Upper lobe of left lung (tissue), 6 donors: ENCODE measurements at places on chromosomes 3 and 15. TPM values are rescaled to one million over a fixed set of nuclear protein-coding genes. Genes with fewer than 3 reads are reported as not detected.

- no peak for DNase-seq
Measured at GRCh38 chr3:126117212-126117611, 33.3 kb upstream of the SLC41A3 start.

Gene NR2E3
- total RNA-seq, result 2.4 TPM

DNA sequence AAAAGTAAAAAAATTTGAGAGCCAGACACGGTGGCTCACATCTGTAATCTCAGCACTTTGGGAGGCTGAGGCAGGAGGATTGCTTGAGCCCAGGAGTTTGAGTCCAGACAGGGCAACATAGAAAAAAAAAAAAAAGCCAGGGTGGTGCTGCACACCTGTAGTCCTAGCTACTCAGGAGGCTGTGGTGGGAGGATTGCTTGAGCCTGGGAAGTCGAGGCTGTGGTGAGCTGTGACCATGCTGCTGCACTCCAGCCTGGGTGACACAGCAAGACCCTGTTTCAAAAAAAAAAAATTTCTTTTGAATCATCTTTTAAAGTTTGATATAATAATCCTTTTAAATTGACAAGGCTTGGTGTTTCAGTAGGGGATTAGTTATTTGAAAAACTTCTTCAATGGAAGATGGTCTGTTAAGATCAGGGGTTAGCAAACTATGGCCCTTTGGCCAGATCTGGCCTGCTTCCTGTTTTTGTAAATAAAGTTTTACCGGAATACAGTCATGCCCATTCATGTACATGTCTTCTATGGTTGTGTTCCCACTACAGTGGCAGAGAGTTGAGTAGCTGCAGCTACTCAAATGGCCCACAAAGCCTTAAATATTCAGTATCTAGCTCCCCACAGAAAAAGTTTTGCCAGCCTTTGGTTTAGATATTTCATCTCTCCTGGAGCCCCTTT is 28.9 kb downstream of the CDAN1 start:
- no peak for DNase-seq

Gene ARGFX
- not detected for total RNA-seq

- no peak for DNase-seq
Measured at GRCh38 chr3:28502397-28502937, 153.8 kb upstream of the AZI2 start.

GRCh38 chr15:67089217-67090193 is 24.1 kb downstream of the SMAD3 start:
- DNase-seq, result no peak

GRCh38 chr3:70110066-70110465 is 110.5 kb downstream of the SAMMSON start:
- DNase-seq, result no peak

Gene CHDH
- total RNA-seq, result 12.3 TPM

Gene DUOX2
- 8.9 TPM for total RNA-seq

GRCh38 chr3:117399311-117400078 is 689.9 kb downstream of the TUSC7 start:
- no peak for DNase-seq

Gene MAP1A
- 9.8 TPM for total RNA-seq

- DNase-seq, result no peak
Measured at GRCh38 chr3:71488391-71488809, 95.1 kb downstream of the FOXP1 start.

- no peak for DNase-seq
Measured at GRCh38 chr3:56233742-56234141, 234.5 kb downstream of the ERC2 start.

DNA sequence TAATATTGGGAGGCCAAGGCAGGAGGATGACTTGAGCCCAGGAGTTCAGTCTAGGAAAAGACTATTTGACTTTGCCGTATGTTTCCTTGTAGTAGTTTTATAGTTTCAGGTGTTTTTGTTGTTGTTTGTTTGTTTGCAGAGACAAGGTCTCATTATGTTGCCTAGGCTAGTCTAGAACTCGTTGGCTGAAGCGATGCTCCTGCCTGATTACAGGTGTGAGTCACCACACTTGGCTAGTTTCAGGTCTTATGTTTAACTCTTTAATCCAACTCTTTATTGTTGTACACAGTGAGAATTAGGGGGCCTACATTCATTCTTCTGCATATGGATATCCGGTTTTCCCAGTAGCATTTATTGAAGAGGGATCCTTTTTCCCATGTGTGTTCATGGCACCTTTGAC is 32.0 kb downstream of the FAIM start:
- no peak for DNase-seq

- no peak for DNase-seq
Measured at GRCh38 chr15:82064824-82065223, 19.0 kb upstream of the MEX3B start.

DNA sequence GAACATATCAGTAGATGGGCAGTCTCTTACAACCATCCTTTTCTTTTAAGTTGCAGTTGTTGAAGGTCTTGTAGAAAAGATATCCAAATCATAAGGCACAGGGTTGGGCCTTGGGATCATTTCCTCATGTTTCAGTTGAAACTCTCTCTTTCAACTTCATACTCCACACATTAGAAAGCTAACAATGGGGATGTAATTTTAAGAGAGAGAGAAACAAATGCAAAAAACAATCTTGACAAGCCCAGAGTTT is 747.9 kb downstream of the ROBO1 start:
- no peak for DNase-seq

Gene LMAN1L
- total RNA-seq, result not detected

Gene CFAP100
- 0.09 TPM for total RNA-seq

Gene COL6A5
- total RNA-seq, result 3.1 TPM

Gene CD80
- 5.8 TPM for total RNA-seq

GRCh38 chr3:72273615-72274014 is 488.7 kb upstream of the PROK2 start:
- DNase-seq, result no peak

GRCh38 chr15:36358523-36358922 is 220.9 kb upstream of the CDIN1 start:
- DNase-seq, result no peak

- no peak for DNase-seq
Measured at GRCh38 chr3:60935709-60936108, 315.5 kb downstream of the FHIT start.

DNA sequence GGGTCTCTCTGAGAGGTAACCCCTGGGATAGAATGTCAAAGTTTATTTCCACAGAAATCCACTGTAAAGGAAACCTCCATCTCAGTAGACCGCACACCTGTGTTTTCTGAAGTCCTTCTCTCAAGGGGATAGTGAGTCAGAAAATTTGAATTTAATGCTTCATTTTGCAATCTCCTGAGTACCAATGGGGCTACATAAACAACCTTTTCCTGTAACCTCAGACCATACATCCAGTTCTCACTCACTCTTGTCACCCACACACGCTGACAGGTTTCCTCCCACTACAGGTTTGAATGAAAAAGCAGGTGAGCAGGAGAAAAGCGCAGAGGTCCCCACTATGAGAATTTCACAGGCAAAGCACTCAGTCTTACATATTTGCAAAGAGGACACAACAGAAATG is 165.3 kb upstream of the MCTP2 start:
- no peak for DNase-seq

GRCh38 chr3:99313485-99313884 is 324.9 kb upstream of the COL8A1 start:
- DNase-seq, result no peak

DNA sequence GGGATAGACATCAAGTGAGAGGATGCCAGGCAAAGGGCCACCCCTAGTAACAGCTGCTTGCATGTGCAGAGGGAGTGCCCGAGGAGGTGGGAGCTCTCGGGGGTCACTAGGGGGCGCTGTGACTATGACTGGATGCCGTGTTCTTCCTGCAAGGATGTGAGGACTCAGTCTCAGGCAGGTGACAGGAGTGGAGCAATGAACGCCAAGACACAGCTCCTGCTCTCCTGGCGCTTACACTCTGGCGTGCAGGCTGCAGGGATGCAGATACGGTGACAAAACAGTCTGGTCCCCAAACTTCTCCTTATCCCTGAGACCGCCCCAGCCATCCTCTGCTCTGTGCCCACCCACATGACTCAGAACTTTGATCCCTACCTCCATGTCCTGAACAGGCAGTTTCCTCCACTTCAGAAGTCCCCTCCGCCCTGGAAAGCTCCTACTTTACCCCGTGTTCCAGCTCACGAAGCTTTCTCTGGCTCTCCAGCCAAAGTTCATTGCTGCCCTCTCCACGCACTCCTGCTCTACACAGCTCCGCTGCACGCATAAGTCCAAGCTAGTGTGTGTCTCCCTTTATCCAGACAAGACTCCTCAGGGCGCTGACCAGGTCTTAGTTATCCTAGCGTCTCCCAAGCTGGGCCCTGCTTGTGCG is 14.7 kb downstream of the RHOV start:
- DNase-seq, result no peak

DNA sequence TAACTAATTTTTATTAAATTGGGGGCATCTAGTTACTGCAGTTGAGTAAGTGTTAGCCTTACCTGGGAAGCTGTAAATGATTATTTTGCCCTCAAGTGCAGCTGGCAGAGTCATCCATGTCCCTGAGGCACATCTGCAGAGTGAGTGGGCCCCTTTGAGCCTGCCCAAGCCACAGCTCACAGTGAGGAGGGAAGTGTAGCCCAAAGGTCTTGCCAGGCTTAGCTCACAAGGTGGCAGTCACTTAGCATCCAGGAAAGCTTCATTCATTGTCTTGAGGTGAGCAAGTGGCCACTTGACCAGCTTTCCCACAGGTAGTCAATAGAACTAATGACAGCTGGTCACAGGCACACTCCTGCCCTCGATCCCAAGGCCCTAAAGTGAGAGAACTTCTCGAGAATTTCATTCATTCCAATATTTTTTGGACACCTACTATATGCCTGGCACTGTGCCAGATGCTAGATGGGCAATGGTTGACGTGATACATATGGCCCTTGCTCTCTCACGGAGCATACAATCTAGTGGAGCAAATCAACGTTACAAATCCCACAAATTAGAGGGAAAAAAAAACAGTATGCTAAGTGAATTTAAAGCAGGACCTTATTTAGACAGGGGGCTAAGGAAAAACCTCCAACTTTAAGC is 163.3 kb upstream of the IL12A start:
- DNase-seq, result no peak

Gene THBS1
- 442 TPM for total RNA-seq

- DNase-seq, result peak; percentile 45
Measured at GRCh38 chr3:49248840-49249227, 28.2 kb downstream of the C3orf62 start.

DNA sequence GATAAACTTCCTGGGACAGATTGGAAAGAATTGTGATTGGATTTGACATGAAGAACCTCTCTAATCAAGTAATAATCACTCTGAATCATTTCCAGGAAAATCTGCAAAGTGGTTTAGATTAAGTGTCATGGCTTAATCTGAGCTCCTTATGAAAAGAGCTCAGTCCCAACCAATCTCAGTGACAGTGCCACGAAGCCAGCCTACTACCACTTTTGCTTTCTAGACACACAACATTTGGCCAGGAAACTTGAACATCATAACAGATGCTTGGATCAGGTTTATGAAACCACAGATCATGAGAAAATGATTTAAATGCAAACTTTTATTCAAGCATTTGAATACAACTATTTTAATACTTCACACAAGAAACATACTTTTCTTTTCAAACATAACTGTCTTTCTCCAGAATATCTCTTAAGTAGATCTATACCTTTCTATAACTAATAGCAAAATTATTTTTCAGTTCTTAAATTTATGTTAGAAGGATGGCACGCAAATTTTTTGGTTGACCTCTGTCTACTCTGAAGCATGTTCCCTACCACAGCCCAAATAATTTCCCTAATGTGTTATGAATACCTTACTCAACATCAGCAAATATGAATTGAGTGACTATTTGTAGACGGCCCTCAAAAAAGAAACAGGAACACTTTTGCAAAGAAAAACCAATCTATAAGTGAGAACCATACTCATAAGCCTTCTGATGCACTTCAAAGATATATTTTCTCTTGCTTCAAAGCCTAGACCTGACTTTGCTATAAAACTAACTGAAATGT is 495.0 kb upstream of the ZNF385D start:
- DNase-seq, result no peak

GRCh38 chr15:27182561-27183110 is 211.7 kb downstream of the GABRG3 start:
- DNase-seq, result no peak

Gene TLR9
- 1.1 TPM for total RNA-seq

GRCh38 chr3:19543212-19543841 is 390.7 kb downstream of the EFHB start:
- no peak for DNase-seq

Gene TMCO5A
- not detected for total RNA-seq

DNA sequence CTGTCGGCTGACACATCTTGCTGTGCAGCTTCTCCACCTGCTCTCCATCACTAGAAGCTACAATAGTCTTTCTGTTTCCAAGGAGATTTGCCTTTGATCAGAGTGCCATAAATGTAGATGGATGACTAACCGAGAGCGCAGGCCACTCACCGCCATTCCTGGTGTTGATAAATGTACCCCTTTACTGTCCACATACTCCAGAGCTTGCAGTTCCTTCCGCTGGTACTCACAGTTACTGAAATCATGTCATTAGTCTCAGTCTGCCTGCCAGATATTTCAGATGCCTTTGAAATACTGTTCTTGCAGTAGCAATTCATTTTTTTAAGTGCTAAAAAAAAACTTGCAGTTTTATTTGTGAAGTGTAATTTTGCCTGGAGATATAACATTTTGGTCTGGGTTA is 72.3 kb downstream of the BLM start:
- no peak for DNase-seq

- DNase-seq, result no peak
Measured at GRCh38 chr3:56621681-56622080, 61.4 kb downstream of the TASOR start.

GRCh38 chr3:101803173-101803782 is 24.3 kb downstream of the NXPE3 start:
- peak; percentile 58 for DNase-seq

- no peak for DNase-seq
Measured at GRCh38 chr15:58962136-58962535, 25.3 kb upstream of the RNF111 start.

GRCh38 chr3:195596765-195597171 is 13.0 kb upstream of the APOD start:
- DNase-seq, result no peak

DNA sequence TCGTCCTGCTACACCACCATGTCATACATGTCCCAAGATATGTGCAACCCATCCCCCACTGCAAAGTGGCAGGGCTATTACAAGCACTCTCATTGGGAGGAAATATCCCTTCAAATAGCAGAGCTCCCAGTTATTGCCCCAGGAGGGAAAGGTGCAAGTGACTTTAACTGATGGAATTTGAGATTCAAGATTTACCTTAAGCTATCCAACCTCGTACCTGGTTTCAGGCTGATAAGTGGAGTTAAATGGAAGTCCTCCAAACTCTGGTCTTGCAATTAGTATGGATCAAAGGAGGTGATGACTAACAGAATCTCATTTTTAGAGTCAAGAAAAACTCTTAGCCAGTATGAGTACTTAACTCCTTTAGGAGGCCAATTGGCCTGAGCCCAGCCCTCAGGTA is 2.1 kb downstream of the SLCO2A1 start:
- no peak for DNase-seq

- no peak for DNase-seq
Measured at GRCh38 chr3:39146083-39146501, 7.3 kb downstream of the CSRNP1 start.

- DNase-seq, result no peak
Measured at GRCh38 chr3:30974071-30974470, 79.6 kb upstream of the GADL1 start.

Gene GUCA1C
- total RNA-seq, result not detected
